T-helper 2 cell (primary cell): ENCODE measurements at places on chromosomes 2 and 18.

GRCh38 chr2:160241251-160242137 is 41.4 kb upstream of the ITGB6 start:
- no peak for DNase-seq

DNA sequence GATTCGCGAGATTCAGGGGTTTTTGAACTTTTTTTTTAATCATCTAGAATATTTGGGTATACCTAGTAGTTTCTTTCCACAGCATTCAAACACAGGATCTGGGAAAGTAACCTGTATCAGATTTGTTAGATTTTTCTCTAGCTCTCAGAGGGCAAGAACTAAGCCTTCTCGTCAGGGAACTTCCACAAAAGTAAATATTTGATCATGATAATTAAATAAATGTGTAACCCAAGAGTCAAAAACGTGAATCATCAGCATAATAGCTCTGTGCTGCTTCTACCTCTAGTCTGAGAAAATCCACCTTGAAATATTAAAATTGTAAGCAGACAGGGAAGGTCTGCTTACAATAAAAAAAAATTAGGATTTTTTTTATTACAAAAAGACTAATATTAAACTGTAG is 225.7 kb upstream of the SPOPL start:
- no peak for DNase-seq

- no peak for DNase-seq
Observed at GRCh38 chr18:44802508-44802907, 121.8 kb downstream of the SETBP1 start.

DNA sequence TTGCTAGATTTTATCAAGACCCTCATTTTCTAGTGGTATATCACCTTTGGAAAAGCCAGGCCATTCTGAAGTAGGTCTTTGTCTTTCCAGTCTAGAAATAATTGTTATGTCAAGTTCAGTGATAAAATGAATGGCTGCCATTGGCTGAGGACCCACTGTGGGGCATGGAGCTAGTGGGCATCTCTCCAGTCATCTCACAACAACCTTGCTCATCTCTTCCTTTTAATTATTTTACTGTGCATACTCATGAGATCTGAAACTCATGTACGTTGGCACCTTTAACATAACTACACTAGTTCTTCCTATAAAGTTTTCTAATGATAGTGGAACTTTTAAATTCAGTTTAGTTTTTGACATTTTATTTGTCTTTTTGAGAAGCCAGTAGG is 240.9 kb downstream of the SLC8A1 start:
- no peak for DNase-seq

DNA sequence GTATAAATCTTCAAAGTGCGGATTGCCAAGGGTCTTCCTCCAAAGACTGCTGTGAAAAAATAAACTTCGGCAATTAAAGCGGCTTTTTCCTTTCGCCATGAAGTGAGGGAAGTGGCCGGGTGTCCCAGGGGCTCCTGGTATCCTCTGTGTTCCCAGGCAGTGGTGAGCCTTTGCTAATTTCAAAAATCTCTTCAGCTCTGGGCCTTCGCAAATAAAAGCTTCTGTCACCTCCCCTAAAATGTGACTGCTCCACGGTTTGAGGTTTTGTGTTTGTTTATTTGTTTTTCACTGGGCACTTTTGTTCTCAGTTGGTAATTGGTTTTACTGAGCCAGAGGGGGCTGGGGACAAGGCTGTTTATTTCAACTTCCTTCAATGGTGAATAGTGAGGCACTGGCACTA is 270.1 kb upstream of the POU3F3 start:
- DNase-seq = no peak
